Dermis microvascular lymphatic vessel endothelial cell (primary cell): ENCODE measurements at places on chromosomes 13 and 19. TPM values are rescaled to one million over a fixed set of nuclear protein-coding genes. Genes with fewer than 3 reads are reported as not detected.

The AMER2 gene
- not detected in 2 replicates for total RNA-seq

The FUT1 gene
- total RNA-seq, result 6.0 and 7.7 TPM in 2 replicates

The PCDH8 gene
- not detected in 2 replicates for total RNA-seq

The CALR3 gene
- not detected in 2 replicates for total RNA-seq

The WDR18 gene
- 79.8 and 94.1 TPM in 2 replicates for total RNA-seq
